Esophagus squamous epithelium (tissue), 5 donors: ENCODE measurements at places on chromosomes 2 and 18.

- no peak for DNase-seq
These were observed 448.3 kb upstream of the ST6GAL2 start for GRCh38 chr2:107334306-107334705.

- DNase-seq, result no peak
These were observed 114.6 kb upstream of the CD302 start for GRCh38 chr2:159912580-159912979.

DNA sequence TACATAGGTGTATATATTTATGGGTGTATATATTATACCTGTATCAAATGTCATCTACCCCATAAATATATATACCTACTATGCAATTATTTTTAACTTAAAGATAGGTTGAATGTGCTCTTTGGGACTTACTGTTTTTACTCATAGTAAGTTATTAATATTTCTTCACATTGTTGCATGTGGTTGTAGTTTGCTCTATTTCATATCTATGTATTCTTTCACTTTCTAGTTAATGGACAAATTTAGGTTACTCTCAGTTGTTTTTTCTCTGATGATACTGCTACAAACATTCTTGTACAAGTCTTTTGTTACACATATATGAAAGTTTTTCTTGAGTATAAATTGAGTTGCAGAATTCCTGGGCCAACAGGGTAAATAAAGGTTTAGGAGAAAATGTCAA is 601.8 kb upstream of the ID2 start:
- no peak for DNase-seq

DNA sequence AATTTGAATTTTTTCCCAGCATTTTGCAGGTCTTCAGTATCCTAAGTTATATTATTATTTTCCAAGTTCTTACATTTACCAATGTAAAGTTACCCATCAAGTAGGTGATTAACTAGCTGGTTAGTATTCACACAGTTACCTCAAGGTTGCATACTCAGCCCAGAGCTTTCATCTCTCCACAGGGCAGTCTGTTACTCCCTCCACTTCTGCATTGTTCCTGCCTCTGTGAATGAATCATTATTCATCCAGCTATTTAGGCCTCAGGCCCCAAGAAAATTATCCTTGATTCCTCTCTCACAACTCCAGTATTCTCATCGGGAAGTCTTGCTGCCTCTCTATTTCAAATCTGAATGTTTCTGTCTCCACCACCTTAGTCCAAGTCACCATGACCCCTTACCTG is 92.2 kb downstream of the SMC6 start:
- DNase-seq, result no peak

GRCh38 chr18:23337599-23338444 is 115.3 kb upstream of the RIOK3 start:
- no peak for DNase-seq

- no peak for DNase-seq
These were observed at the start of gene ZAP70 for GRCh38 chr2:97713296-97714083. Gene ZAP70, plus strand, starts transcription at chr2:97713576. Its CDS starts 10,461 bp downstream, at chr2:97724037.

DNA sequence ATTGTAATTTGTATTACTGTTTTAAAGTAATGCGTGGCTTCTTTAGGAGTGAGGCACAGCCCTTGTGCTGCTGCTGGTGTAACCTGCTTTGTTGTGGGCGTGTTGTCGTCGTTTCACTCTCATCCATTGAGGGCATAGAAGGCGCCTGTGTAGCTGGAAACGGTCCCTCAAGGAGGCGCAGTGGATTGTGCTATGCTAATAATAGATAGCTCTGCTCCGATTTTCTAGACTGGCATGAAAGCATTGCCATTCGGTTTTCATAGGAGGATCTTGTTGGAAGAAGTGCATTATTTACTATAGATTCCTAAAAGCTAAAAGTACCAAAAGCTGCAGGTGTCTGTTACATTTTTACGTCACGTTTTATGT is 17.9 kb downstream of the RAB12 start:
- DNase-seq, result no peak

DNA sequence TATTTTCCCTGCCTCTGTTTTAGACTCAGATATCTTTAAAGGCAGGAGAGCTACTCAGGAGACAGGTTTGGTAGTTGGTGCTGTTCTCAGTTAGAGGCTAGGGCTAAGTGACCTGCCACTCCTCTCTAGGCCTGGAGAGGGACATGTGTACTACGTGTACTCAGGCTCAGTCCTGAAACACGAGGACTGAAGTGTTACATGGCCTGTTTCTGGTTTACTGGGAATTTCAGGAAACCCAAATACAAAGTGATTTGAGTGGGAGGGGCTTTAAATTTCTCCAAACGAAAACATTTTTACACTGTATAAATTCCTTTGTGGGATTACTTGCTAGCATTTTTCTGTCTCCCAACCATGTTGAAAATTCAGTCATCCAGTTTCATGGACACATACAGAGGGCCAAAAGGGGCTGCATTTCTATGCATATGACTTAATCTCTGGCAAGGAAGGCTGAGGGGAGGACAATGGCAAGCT is 343.3 kb downstream of the CYP26B1 start:
- DNase-seq, result no peak

- no peak for DNase-seq
These were observed 354.9 kb upstream of the SALL3 start for GRCh38 chr18:78624646-78625279.

DNA sequence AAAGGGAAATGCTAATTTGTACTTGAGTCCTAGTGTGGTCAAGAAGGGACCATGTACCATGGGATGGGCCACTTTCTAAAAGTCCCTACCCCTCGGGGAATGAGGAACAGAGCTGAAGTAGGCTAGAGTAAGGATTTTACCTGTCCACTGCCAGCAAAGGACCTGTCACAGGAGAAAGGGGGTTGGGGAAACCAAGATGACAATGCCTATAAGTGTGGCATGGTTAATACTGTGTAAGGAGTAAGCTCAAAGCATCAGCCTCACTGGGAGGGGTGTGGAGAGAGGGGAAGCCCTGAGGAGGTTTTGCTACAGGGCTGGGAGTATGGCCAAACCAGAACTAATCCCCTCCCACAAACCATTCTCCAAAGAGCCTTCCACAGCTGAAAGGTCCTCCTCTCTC is 15.8 kb downstream of the GKN2 start:
- no peak for DNase-seq

DNA sequence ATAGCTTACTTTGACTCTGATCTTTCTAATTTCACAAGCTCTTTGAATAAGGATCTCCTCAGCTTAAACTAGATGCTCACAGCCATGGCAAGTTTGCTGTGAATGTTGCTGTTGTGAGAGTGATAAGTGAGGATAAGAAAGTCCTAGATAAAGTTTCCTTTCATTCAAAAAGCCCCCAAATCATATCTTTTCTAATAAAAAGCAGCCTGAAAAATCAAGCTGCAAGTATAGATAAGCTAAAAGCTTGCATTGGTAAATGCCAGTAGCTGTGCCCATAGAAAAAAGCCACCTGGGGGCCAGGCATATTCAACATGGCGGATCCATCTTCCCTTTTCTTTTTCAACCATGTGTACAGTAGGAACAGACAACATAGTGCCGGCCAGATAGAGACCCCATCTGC is 4.3 kb downstream of the NLRC4 start:
- DNase-seq, result no peak

GRCh38 chr2:41846962-41847361 is 200.9 kb upstream of the PKDCC start:
- DNase-seq, result no peak

- no peak for DNase-seq
These were observed 19.0 kb downstream of the SKA1 start for GRCh38 chr18:50393802-50394201.

- DNase-seq, result no peak
These were observed 1200.5 kb upstream of the FAM98A start for GRCh38 chr2:34799556-34799955.

DNA sequence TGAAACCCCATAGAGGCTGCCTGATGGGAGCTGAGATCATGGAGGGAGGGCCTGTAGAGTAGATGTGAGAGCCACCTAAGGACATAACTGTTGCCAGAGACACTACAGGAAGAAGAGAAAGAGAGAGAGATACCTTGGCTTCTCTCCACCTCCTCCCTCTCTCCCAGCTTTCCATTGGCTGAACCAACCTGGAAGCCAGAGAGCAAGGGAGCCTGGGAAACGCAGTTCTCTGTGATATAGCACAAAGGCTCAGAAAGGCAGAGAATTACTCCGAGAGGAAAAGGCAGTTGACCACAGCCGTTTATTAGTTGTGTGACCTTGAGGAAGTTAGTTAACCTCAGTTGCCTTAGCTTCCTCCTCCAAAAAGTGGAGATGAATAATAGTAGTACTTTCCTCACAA is 37.7 kb upstream of the MAT2A start:
- DNase-seq, result no peak

- DNase-seq, result no peak
These were observed 24.9 kb upstream of the BZW1 start for GRCh38 chr2:200786826-200787225.

DNA sequence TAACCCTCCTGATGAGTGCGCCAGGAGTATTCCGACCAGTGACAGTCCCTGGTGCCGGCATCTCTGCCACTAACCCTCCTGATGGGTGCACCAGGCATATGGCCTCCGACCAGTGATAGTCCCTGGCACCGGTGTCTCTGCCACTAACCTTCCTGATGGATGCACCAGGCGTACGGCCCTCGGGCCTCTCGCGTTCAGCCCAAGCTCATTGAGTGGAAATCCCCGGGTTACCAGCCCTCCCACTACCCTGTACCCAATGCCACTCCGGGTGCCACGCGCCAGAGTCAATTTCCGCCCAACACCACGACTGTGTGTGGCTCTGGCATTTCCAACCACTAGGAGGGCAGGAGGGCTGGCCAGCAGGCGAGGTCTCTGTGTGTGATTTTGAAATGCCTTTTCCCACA is 11.7 kb upstream of the GPC1 start:
- DNase-seq, result no peak

- DNase-seq, result no peak
These were observed 11.9 kb upstream of the MSGN1 start for GRCh38 chr2:17804358-17804757.

- no peak for DNase-seq
These were observed 14.9 kb downstream of the ELMOD3 start for GRCh38 chr2:85369500-85369899.

GRCh38 chr2:147933931-147934330 is 86.6 kb downstream of the ORC4 start:
- no peak for DNase-seq
